HTR-8/SVneo (cell line): ENCODE measurements at places on chromosomes 5 and 9.

- no peak for DNase-seq
Measured at GRCh38 chr5:72654231-72654630, 147.0 kb upstream of the ZNF366 start.

DNA sequence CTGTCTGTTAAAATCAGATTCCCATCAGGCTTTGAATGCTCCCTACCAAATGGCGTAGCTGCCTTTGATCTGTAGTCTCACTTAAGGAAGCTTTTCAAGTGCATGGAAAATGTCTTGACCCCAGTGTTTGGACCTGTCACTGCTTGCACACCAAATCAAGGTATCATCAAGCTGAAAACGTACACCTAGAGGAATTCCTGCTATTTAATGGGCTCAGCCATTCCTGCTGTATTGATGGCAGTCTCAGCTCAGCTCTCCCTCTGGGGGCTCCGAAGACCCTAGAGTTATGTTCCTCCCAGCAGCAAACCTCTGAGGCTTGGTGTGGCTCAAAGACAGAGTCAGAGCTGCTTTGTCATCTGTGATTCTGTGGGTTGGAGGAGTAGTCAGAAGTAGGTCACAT lies 63.5 kb downstream of the PGM5 start:
- no peak for DNase-seq

DNA sequence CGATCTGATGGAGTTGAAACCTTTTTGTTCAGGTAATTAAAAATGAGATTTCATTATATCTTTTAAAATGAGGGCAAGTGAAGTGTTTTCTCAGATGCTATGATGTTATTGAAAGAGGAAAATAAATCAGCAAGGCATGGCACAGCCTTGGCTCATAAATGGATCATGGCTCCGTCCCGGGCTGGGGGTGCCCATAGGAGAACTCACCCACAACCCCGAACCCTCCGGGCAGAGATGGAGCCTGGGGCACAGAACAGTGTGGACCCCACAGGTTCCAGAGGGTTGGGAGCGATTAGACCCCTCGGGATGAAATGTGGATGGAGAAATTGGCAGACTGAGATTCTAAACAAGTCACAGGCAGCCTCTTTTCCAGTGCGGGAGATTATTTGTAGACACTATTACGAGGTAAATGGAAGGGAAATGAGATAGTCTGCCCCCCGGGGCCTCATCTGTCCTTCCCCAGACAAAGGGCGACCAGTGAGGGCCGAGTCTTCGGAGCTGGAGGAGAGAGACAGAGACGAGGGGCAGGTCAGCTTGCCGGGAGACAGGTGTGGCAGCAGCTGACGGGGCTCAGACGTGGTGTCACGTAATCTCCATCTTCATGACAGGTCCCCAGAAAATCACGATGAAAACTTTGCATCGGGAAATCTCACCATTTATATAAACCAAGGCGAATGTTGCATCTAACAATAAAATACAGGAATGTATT lies 33.7 kb downstream of the NDUFS6 start:
- no peak for DNase-seq

GRCh38 chr5:76964060-76964459 lies 11.2 kb downstream of the CRHBP start:
- DNase-seq: no peak

DNA sequence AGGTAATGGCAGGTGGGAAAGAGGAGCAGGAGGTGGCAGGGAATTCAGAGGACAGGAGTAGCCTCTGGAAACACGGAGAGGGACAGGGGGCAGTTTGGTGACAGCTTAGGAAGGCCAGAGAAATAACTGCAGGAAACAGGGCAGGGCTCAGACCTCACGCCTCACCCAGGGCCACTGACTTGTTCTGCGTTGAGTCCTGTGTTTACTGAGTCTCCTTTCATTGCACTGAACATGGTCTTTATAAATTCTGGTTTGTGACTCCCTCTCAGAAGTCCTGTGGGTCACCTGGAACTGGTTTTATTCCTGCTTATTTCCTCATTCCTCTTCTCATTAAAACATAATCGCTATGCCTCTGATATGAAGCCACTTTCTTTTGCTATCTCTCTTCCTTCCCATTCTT lies 55.2 kb upstream of the ZNF622 start:
- DNase-seq: no peak

DNA sequence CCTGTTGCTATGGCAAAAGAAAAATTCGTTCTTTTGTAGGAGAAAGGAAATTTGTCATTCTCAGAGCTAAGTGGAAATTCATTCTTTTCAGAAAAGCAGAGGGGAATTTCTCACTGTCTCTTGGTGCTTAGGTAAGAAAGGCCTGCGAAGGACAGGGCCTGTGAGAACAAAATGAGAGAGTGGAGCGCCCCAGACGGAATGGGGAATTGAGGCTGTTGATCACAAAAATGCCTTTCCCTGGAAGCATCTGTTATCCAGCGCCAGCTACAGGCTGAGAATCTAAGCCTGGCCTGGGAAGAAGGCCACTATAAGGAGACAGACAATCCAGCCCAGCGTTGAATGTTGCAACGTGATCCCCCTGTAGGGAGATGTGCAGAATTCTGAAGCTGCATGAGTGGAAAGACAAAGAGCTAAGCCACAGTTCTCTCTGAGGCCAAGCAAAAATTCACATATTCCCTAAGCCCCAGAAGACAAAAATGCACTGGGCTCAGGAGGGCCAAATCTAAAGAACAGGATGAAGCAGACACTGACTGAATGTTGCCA lies 44.8 kb upstream of the CLK4 start:
- no peak for DNase-seq

DNA sequence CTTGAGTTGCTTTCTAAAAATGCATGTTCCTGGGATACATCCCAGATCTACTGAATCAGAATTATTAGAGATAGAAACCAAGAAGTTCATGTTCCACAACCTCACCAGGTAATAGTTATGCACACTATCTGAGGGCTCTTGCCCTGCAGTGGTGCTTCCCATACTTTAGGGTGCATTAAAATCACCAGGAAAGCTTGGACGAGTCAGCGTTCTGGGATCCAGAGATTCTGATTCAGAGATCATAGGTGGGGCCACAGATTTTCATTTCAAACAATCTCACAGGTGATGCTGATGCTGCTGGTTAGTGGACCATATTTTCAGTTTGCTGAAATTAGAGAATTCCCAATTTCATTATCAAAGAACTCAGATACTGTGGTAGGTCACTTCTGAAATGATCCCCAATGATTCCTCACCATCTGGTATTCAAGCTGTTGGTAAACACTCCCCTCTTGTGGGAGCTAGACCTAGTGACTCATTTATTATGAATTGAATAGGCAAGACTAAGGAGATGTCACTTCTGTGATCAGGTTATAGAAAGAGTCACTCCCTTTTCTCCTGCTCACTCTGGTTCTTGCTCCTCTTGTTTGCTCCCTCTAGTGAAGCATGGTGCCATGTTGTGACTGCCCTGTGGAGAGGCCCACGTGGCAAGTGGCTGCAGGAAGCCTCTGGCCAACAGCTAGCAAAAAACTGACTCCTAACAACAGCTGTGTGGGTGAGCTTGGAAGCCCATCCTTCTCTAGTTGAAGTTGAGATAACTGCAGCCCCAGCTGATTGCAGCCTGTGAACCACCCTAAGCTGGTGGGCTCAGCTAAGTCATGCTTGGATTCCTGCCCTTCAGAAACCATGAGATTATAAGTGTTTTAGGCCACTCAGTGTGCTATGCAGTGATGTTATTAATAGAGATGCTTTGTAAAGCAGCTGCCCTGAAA lies 59.8 kb downstream of the SH3TC2 start:
- DNase-seq: peak; percentile 53

- no peak for DNase-seq
Measured at GRCh38 chr9:91927922-91928510, 22.0 kb downstream of the ROR2 start.

- no peak for DNase-seq
Measured at GRCh38 chr9:38690574-38690973, 29.4 kb downstream of the FAM240B start.

DNA sequence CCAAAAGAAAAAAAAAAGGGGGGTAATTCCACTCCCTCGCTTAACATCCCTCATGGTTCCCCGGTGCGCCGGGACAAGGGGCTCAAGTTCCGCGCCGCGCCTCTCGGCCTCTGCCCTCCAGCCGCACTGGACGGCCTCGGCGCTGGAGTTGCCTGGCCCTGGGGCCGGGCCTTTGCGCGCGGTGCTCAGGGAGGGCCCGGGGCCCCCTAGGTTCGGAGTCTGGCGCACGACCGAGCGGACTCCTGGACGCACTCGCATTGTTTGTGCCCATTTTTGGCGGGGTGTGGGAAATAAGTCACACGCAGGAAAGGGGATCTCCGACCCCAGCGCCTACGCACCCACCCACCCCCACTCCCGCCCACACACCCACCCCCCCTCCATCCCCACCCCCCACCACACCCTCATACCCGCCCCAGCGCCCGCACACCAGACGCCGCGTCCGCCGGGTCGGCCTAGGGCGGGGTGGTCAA lies 381 bp downstream of the MED22 start:
- DNase-seq: no peak

GRCh38 chr5:150413176-150413901 lies 629 bp upstream of the CD74 start:
- DNase-seq: no peak

DNA sequence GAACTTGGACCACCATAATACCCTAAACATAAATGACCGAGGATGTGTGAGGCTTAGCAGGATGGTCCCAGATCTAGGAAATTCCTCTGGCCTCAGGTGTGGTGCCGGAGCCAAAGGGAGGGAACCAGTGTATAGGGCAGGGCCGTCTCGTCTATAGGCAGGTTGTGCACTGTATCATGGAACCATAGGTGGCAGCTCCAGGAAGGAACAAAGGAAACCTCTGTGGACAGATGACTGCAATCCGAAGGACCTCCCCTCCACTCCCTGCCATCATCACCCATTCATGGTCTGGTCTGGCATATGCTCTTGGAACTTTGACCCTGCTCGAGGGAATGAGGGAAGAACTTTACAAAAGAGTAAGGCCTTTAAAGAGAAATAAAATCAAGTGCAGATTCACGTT lies 2.9 kb upstream of the MACIR start:
- no peak for DNase-seq

GRCh38 chr5:170267431-170268152 lies 30.0 kb downstream of the LCP2 start:
- DNase-seq: peak; percentile 79

DNA sequence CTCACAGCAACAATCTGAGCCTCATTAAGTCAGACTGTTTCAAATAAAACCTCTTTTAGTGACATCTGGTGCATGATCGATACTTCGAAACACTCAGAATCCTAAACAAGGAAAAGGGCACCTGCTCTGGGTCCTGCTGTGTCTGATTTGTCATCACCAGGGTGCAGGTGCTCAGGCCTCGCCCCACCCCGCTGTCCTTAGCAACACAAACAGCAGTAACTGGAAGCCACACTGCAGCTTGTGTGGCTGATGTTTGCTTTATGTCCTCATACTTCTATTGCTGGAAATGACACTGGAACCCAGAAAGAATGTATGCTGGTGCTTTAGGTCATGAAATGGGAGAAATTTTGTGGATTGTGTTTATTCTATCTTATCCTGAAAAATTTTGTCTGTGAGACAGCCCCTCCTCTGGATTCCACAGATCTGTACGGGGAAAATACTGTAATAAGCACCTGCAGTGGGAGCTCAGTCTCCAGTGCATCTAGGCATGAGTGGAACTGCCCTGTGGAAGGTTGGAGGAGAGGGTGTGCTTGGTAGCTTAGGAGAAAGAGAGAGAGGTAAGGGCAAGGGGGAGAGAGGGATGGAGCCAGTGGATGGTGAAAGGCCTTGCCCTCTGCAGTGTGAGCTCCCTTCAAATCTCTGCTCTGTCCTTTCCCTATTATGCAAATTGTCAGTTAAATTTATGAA lies 284.2 kb downstream of the SMARCA2 start:
- DNase-seq: no peak

GRCh38 chr9:88312517-88313103 lies 75.6 kb upstream of the SPIN1 start:
- DNase-seq: no peak

DNA sequence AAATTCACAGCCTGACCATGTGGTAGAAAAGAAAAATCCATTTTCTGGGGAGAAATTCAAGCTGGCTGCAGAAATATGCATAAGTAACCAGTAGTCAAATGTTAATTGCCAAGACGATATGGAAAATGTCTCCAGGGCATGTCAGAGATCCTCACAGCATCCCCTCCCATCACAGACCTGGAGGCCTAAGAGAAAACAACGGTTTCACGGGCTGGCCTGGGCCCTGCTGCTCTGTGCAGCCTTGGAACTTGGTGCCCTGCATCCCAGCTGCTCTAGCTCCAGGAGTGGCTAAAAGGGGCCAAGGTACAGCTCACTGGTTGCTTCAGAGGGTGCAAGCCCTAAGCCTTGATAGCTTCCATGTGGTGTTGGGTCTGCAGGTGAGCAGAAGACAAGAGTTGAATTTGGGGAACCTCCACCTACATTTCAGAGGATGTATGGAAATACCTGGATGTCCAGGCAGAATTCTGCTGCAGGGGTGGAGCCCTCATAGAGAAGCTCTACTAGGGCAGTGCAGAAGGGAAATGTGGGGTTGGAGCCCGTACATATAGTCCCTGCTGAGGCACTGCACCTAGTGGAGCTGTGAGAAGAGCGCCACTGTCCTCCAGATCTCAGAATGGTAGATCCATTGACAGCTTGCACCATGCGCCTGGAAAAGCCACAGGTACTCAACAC lies 49.7 kb downstream of the PTBP3 start:
- no peak for DNase-seq

DNA sequence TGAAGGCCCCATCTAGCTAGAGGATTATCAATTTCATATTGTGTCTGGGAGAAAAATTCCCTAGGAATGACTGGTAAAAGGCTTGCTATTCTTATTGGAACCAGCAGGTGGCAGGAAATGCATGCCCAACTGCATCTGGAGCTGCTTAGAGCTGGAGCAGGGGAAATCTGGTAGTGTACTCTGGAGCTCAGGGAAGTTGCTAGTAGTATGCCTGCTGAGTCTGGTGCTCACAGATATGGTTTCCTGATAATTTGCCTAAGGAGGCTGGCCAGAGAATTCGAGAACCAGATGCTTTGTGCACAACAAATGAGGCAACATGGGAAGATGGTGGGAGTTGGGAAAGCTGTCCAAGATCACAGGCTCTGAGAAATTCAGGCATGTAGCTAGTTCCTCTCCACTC lies 53.7 kb downstream of the G3BP1 start:
- peak; percentile 68 for DNase-seq

GRCh38 chr9:132961002-132961401 lies 16.6 kb upstream of the TSC1 start:
- no peak for DNase-seq

- DNase-seq: no peak
Measured at GRCh38 chr5:6372251-6373080, 5.9 kb downstream of the MED10 start.

DNA sequence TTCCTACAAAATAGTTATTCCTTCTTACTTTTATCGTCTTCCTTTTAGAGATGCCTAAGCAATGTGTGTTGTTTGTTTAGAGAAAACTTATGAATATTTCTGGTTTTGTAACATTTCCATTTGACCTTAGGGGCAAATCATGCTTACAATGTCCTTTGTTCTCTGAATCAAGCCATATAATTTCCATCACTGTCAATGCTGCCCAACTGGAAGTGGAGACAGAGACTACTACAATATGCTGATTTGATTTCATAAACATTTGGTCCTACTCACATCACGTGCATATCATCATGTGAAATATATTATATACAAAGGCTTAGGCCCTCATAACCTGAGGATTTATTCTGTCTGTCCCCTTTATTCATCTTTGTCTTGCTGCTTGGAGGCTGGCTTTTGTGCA lies 183.2 kb upstream of the CD180 start:
- no peak for DNase-seq

GRCh38 chr5:158911693-158912363 lies 187.9 kb downstream of the EBF1 start:
- DNase-seq: no peak
